Kidney (tissue), 22 donors: ENCODE measurements at places on chromosomes 4 and X. TPM values are rescaled to one million over a fixed set of nuclear protein-coding genes. Genes with fewer than 3 reads are reported as not detected.

CT45A3 gene
- polyA plus RNA-seq = not detected

NOX1 gene
- polyA plus RNA-seq = not detected

TMSB15C gene
- polyA plus RNA-seq = 0.28 TPM

PAGE4 gene
- not detected for polyA plus RNA-seq

VCX3A gene
- polyA plus RNA-seq = not detected

SLC25A43 gene
- polyA plus RNA-seq = 10.1 TPM

SLC26A1 gene
- 10.2 TPM for polyA plus RNA-seq

MMGT1 gene
- polyA plus RNA-seq = 15.3 TPM

P2RY8 gene
- 1.4 TPM for polyA plus RNA-seq

EPHA5 gene
- not detected for polyA plus RNA-seq

SHISA3 gene
- polyA plus RNA-seq = 20.3 TPM

TKTL1 gene
- polyA plus RNA-seq = 0.30 TPM

GLRB gene
- 5.2 TPM for polyA plus RNA-seq

RRH gene
- 0.37 TPM for polyA plus RNA-seq

CACNA1F gene
- 0.15 TPM for polyA plus RNA-seq

RBM10 gene
- polyA plus RNA-seq = 27.5 TPM

DNA sequence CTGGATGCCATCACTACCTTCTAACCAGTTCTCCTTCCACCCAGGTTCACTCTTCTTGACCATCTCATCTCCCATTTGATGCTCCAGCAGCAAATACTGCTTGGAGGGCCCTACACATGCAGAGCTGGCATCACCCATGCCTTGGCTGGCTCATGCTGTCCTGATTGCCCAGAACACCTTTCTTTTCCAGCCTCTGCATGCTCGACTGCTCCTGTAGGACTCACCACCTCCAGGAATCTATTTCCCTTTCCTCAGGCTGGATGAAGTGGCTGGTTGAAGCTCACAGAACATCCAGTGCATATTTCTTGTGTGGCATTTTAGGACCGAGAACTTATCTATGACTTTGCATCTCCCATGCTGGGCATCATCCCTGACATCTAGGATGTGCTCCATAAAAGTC is 148.3 kb downstream of the CPEB2 start:
- no peaks in the 10 kb centered on the region for H3K36me3 ChIP-seq
- H3K4me1 ChIP-seq = peaks cover 17% of the 10 kb centered on the region
- no peak overlapping the region for H3K27ac ChIP-seq
- DNase-seq = no peak
- H3K27me3 ChIP-seq = no peaks in the 10 kb centered on the region
- H3K4me3 ChIP-seq = no peak overlapping the region

DNA sequence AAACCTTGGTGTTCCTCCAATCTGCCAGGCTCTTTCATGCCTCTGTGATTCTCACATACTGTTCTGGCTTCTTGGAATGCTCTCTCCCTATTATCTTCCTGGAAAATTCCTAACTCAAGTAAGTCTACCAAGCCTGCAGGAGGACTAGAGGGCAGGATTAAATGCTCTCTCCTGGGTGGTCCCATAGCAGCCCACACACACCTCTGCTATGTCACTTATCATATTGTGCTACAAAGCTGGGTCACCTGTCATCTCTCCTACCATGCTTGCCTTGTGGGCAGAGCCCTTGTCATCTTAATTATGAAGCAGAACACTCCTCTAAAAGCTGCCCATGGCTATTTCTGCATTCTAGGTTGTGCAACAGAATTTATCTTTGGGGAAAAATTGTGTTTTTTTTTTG is 344.5 kb upstream of the NOCT start:
- H3K4me1 ChIP-seq = peaks cover 17% of the 10 kb centered on the region
- no peak overlapping the region for H3K27ac ChIP-seq
- H3K36me3 ChIP-seq = no peaks in the 10 kb centered on the region
- DNase-seq = no peak
- H3K4me3 ChIP-seq = no peak overlapping the region

- H3K4me3 ChIP-seq = no peak overlapping the region
- no peaks in the 10 kb centered on the region for H3K27me3 ChIP-seq
- H3K27ac ChIP-seq = no peak overlapping the region
- no peaks in the 10 kb centered on the region for H3K4me1 ChIP-seq
- no peaks in the 10 kb centered on the region for H3K36me3 ChIP-seq
These were observed 4.8 kb upstream of the FAM9A start for GRCh38 chrX:8805974-8806373.

- no peaks in the 10 kb centered on the region for H3K27me3 ChIP-seq
- H3K4me3 ChIP-seq = peak overlapping the region; percentile 37
- no peak overlapping the region for H3K27ac ChIP-seq
- H3K36me3 ChIP-seq = no peaks in the 10 kb centered on the region
- DNase-seq = peak; percentile 66
These were observed 1.9 kb downstream of the STOX2 start for GRCh38 chr4:183906739-183907651.

GRCh38 chr4:125283707-125284279 is 31.0 kb upstream of the FAT4 start:
- no peak overlapping the region for H3K4me3 ChIP-seq
- H3K27ac ChIP-seq = no peak overlapping the region
- no peaks in the 10 kb centered on the region for H3K27me3 ChIP-seq
- no peaks in the 10 kb centered on the region for H3K36me3 ChIP-seq
- peak; percentile 31 for DNase-seq
- H3K4me1 ChIP-seq = no peaks in the 10 kb centered on the region

DNA sequence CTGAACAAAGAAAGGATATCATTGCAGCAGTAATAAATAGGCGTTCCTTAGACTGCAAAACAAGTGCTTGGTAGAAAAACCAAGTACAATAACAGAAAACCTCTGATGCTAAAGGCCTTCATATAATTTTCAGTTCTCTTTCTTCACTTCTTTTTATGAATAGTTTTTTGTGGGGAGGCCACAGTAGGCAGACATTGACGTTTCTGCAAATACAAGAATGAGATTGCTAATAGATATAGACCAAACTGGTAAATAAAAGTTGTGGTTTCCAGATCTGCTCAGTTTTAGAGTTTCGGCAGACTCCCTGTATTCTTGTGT is 57.0 kb upstream of the RAP1GDS1 start:
- H3K36me3 ChIP-seq = no peaks in the 10 kb centered on the region
- no peak for DNase-seq
- no peaks in the 10 kb centered on the region for H3K27me3 ChIP-seq

DNA sequence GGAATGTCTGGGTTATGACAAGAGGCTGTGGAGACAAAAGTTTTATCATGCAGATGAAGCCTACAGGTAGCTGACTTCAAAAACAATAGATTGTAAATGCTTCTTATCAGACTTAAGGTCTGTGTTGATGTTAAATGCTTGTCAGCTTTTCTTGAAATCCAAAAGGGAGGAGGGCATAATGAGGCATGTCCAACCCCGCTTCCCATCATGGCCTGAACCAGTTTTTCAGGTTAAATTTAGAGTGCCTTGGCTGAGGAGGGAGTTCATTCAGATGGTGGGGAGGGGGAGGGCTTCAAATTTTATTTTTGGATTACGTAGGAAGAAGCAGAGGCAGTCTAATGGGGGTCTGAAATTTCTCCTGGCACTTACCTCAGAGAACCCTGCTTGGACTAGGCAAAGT is 207.7 kb upstream of the HDX start:
- peak; percentile 10 for DNase-seq
- H3K27ac ChIP-seq = no peak overlapping the region
- H3K4me3 ChIP-seq = no peak overlapping the region
- no peaks in the 10 kb centered on the region for H3K27me3 ChIP-seq
- no peaks in the 10 kb centered on the region for H3K4me1 ChIP-seq

- no peak for DNase-seq
- H3K27me3 ChIP-seq = no peaks in the 10 kb centered on the region
- H3K4me3 ChIP-seq = peak overlapping the region; percentile 98
- H3K27ac ChIP-seq = peak overlapping the region; percentile 96
These were observed 663 bp upstream of the USP53 start for GRCh38 chr4:119211867-119212233.

- no peaks in the 10 kb centered on the region for H3K27me3 ChIP-seq
- no peaks in the 10 kb centered on the region for H3K36me3 ChIP-seq
- DNase-seq = peak; percentile 30
- H3K4me3 ChIP-seq = no peak overlapping the region
- H3K27ac ChIP-seq = no peak overlapping the region
These were observed 1577.5 kb upstream of the PCDH7 start for GRCh38 chr4:29142708-29143107.

DNA sequence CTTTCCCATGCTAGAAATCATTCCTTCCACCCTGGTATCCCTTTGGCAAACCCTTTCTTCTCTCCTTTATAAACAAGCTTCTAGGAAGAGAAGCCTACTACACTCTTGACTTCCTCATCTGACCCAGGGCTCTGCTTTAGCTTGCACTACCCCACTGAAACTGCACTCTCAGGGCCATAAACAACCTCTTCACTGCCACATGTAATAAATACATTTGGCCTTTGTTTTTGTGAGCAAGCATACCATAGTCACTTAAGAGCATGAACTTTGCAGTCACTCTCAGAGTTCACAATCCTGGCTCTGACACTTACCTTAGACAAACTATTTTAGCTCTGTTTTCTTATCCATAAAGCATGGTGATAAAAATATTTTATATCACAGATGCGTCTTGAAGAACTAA is 50.7 kb upstream of the USP38 start:
- H3K27ac ChIP-seq = no peak overlapping the region
- no peak overlapping the region for H3K4me3 ChIP-seq
- H3K4me1 ChIP-seq = no peaks in the 10 kb centered on the region
- no peaks in the 10 kb centered on the region for H3K36me3 ChIP-seq
- DNase-seq = peak; percentile 4

- H3K4me1 ChIP-seq = no peaks in the 10 kb centered on the region
- no peak overlapping the region for H3K27ac ChIP-seq
- no peak overlapping the region for H3K4me3 ChIP-seq
- no peaks in the 10 kb centered on the region for H3K36me3 ChIP-seq
These were observed 40.8 kb upstream of the QRFPR start for GRCh38 chr4:121421594-121421993.

GRCh38 chr4:5952286-5952974 is 59.5 kb upstream of the CRMP1 start:
- H3K36me3 ChIP-seq = no peaks in the 10 kb centered on the region
- peaks cover 11% of the 10 kb centered on the region for H3K4me1 ChIP-seq
- no peak overlapping the region for H3K27ac ChIP-seq
- no peak overlapping the region for H3K4me3 ChIP-seq

GRCh38 chrX:24858004-24858746 is 157.6 kb downstream of the ARX start:
- DNase-seq = no peak
- no peaks in the 10 kb centered on the region for H3K4me1 ChIP-seq
- no peak overlapping the region for H3K4me3 ChIP-seq
- H3K27me3 ChIP-seq = no peaks in the 10 kb centered on the region

- H3K36me3 ChIP-seq = no peaks in the 10 kb centered on the region
- H3K4me3 ChIP-seq = no peak overlapping the region
- no peak for DNase-seq
- H3K4me1 ChIP-seq = no peaks in the 10 kb centered on the region
These were observed 244.2 kb downstream of the FSTL5 start for GRCh38 chr4:161919442-161920220.
